NCI-H2107 (cell line): ENCODE measurements at places on chromosomes 6 and 20.

DNA sequence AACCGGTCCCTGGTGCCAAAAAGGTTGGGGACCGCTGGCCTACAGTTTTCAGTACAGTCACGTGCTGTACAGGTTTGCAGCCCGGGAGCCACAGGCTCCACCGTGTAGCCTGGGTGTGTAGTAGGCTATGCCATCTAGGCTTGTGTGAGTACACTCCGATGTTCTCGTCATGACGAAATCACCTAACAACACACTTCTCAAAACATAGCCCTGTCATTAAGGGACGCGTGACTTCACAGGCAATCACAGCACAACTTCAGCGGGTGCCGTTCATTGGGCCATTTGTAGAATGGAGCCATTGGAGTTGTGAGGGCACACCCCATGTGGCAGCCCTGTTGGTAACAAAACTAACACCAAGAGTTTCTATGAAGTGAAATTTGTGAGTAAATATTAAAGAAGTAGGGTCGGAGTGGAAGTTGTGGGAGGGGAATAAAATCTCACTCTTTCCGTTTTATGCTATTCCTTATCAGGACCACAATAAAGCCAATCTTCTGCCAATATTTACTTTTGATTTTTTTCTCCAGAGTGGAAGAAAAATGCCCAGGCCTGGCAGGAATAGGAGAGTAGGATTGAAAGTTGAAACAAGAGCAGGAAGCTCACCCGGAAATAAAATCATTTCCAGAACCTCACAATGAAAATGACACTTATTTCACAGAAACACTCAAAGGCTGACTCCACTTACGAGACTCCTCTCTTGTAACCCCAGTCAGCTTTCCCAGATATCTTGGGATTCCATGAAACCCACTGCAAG lies 63.7 kb upstream of the PTPN1 start:
- no peak for DNase-seq

DNA sequence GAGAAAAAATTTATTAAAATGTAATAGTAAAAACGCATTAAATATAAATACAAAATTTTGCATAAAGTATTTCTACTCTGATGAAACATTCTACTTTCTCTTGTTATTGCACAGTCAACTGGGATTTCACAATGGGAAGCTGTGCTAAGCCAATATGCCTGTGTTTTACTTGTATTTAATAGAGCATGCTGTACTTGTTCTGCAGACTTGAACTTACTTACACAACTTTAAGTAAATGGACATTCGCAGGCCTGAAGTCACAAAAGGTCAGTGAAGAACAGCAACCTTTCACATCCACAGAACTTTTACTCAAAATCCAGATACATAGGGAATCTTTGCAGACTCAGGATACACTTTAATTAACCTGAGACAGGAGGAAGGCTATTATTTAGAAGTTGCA lies 409.5 kb downstream of the BTBD3 start:
- no peak for DNase-seq

GRCh38 chr6:5151360-5151954 lies 66.3 kb downstream of the PPP1R3G start:
- DNase-seq = no peak

GRCh38 chr6:114131945-114132344 lies 161.0 kb upstream of the HDAC2 start:
- no peak for DNase-seq

- DNase-seq = no peak
Observed at GRCh38 chr6:125170376-125170775, 16.8 kb downstream of the TPD52L1 start.

GRCh38 chr6:1757131-1757530 lies 147.4 kb downstream of the FOXC1 start:
- peak; percentile 53 for DNase-seq

DNA sequence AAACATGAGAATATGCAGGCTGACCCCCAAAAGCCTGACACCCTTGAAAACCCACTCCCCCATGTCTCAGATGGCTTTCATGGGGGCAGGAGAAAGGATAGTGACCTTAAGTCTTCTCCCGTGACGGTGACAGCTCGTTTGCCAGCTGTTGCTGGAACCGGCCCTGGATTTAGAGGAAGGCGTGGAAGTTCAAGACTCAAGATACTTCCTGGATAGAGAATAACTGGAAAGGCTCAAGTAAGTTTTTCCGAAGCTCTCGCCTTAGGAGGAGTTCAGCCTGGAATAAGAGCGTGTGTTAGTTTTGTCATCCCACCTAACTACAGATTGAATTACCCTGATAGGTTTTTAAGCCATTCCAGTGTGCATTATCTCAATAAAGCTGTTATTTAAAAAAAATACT lies 11.6 kb upstream of the MTG2 start:
- DNase-seq = no peak

- no peak for DNase-seq
Observed at GRCh38 chr6:42047213-42047590, 3.1 kb upstream of the TAF8 start.

GRCh38 chr20:37406010-37406998 lies 60.4 kb downstream of the SRC start:
- DNase-seq = no peak

- DNase-seq = no peak
Observed at GRCh38 chr20:46638898-46639274, 12.4 kb downstream of the SLC13A3 start.

GRCh38 chr20:588932-589672 lies 21.0 kb downstream of the TCF15 start:
- no peak for DNase-seq

GRCh38 chr6:111845441-111845871 lies 27.8 kb downstream of the FYN start:
- no peak for DNase-seq

GRCh38 chr6:167987396-167988153 lies 9.9 kb upstream of the KIF25 start:
- no peak for DNase-seq

- no peak for DNase-seq
Observed at GRCh38 chr6:398558-399078, 7.1 kb downstream of the IRF4 start.

DNA sequence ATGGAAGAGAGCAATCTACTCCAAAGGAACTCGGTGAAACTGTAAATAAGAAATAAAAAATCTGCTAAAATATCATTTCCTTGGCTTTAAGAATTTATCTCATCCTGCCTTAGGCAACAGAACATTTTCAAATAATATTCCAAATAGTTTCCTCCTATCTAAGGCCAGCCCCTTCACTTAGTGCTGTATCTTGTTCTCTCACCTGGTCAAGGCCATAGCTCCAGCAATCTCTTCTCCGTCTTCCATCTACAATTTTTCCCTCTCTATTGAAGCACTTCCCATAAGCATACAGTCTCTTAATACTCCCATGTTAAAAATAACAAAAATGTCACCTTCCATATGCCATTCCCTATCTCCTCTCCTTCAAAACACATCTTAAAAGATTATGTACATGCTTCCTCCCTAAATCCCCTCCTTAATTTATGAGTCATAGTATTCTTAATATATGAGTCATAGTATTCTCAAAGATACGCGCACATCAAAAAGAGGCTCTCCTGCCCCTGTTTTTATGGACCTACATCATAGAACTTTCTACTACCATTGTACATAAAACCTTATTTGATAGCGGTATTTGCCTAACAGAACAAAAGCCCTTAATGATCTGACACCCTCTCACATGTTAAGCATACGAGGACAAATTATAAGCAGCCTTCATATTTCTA lies 146.9 kb downstream of the PDE10A start:
- no peak for DNase-seq
